ENCODE measurements at places on chromosomes 12 and 14. TPM values are rescaled to one million over a fixed set of nuclear protein-coding genes. Genes with fewer than 3 reads are reported as not detected.
A peak's percentile ranks its signal among the peaks of the same experiment; 100 is the strongest.

DNA sequence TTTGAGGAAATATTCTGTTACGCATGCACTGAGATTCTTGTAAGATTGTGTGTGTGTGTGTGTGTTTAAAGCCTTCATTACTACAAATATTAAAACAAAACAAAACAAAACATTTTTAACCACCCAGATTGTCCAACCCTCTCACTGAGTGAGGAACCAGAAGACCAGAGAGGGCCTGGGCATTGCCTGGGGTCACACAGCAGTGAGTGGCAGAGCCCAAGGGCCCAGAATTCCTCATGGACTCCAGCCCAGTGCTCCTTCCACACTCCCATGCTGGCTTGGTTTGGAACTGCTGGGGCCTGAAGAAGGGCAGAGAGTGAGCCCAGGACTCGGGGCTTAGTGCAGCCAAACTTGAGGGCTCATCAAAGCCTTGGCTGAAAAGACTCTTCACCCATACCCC, 1.6 kb upstream of the OTUB2 start:
- no peak for DNase-seq

DNA sequence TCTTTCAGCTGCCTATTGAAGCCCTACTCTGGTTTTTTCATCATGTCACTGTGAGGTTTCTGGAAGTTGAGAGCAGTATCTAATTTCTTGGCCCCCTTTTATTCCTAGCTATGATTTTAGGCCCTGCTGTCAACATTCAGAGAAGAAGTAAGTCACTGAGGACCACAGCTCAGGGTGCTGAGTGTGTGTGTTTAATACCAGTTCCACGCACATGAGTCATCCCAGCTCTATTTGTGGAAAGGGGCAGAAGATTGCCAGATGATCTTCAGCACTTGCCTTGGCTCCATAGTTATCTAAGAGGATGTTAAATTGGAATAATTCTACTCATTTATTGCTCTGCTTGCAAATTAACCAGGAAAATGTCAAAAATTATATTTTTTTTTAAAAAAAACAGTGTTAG, 65.5 kb upstream of the SLC38A4 start:
- DNase-seq: no peak

DNA sequence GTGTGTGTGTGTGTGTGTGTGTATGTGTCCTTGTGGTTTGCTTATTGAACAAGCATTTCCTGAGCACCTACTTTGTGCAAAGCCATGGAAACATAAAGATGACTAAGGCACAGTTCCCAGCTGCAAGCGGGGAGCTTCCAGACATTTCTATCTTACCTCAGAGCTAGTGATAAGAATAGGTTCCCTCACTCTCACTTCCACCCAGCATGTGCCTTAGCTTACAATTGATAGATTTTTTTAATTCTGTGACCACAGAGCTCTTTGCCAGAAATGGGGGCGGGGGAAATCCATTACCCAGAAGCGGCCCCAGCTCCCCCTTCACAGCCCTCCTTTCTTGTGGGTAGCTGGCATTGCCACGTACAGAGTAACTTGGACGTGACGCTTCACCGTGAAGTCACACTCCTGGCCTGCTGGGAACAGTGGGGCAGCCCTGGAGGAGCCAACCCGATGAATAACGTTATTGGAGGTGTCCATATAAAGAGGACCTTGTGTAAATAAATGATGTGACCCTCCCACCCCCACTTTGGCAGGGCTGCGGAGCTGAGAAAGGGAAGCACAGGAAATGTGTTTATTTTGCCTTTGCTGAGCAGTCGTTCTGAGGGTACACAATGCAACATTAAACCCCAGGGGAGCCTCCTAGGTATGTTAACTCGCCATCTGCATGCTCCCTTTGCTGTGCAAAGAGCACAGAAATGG, 238.9 kb downstream of the CHST11 start:
- DNase-seq: no peak

TAS2R14 gene
- total RNA-seq: 0.75 TPM

DNA sequence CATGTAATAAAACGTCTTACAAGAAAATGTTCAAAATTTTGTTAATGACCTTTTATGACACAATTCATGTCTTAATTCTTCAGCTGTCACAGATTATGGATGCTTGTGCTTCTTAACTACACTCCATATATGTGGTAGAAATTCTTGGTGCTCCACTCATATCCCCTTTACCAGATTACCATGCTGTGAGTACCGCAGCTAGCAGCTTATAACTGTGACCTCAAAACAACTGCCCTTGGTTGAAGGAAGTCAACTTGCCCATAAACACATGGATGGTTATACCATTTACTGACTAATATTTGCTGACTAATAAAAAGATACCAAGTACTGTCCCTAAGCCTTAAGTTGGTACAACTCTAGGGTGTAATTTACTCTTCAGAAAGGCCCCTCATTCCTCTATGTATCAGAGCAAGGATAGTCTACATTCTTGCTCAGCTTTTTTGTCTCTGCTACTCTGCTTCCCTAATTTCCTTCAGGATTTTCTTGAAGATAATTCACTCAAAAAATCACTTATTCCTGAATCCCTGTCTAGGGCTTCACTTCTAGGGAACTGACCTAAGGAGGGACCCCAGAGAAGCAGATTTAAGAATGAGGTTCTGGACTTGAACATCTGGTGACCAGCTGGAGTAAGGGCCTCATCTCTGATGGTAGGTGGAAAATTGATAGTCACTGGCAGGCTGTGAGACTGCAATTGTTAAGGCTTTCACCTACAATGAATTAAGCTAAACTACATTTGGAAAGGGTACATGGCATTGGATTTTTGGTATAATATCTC, 152.3 kb downstream of the SLC6A15 start:
- DNase-seq: no peak

- DNase-seq: no peak
These were observed 138.0 kb downstream of the ASCL4 start for GRCh38 chr12:107912421-107913004.

GRCh38 chr12:24952389-24952788, 3.5 kb upstream of the BCAT1 start:
- no peak for DNase-seq

- peak; percentile 76 for DNase-seq
These were observed 267.4 kb upstream of the HMGA2 start for GRCh38 chr12:65556676-65557437.

SLCO1B1 gene
- not detected for total RNA-seq

DNA sequence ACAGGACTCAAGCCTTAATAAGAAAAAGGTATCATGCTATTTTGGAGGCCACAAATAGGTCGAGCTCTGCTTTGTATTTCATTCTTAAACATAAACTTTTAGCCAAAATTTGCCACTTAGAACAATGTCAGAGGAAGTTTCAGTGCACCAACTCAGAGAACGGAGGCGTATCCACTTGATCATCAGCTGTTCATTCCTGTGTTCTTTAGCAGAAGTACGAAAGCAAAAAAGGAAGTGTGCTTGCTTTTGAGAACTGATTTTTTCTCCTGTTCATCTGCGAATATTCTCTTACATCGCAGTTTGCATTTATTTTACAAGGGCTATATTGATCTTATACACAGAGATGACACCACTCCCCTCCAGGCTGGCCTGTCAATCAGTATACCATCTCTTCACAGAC, 188.6 kb upstream of the SOX5 start:
- DNase-seq: no peak

- DNase-seq: no peak
These were observed 498.5 kb downstream of the NELL2 start for GRCh38 chr12:44377443-44378187.

BBS10 gene
- total RNA-seq: 10.2 TPM

KRT82 gene
- total RNA-seq: not detected

SRGAP1 gene
- total RNA-seq: 6.4 TPM

PTPRR gene
- 0.96 TPM for total RNA-seq

GRCh38 chr14:90091393-90091792, 29.6 kb downstream of the KCNK13 start:
- no peak for DNase-seq

GRCh38 chr12:128288357-128288756, 21.4 kb downstream of the TMEM132C start:
- no peak for DNase-seq

CD4 gene
- total RNA-seq: 2.9 TPM

DNA sequence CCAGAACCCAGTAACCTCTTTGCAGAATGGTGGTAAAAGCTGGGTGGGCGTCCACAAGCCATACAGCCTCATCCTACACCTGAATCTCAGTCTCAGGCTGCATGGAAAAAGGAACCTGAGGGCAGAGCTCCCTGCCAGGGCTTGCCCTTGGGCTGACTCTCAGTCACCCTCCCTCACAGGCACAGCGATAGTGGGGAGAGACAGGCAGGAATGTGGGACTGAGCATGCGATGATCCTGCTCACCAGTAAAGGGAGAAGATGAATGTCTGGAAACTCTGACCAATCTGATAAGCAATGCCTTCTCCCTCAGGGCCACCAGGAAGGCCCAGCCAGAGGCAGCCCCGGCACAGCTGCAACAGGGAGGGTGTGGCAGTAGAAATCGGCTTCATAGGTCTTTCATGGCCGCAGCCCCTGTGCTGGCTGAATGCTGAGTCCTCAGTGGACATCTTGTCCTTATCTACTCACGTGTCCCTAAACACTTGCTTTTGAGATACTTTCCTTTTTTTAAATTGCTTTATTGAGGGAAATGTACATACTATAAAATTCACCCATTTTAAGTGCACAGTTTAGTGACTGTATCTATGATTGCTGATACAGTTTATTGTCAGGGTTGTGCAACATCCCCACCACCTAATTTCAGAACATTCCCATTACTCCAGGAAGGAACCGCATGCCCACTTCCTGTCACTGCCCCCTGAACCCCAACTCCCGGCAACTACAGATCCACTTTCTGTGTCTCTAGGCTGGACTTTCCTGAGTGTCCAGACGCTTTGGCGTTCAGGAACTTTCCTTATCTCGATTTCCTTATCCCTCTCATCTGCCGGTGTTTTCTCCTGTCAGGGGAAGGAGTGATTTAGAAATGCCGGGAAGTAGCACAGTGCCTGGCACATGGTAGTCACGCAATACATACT, 258.1 kb downstream of the PCNX1 start:
- no peak for DNase-seq

- peak; percentile 38 for DNase-seq
These were observed 483.3 kb downstream of the ZFP36L1 start for GRCh38 chr14:68309616-68310015.

DNA sequence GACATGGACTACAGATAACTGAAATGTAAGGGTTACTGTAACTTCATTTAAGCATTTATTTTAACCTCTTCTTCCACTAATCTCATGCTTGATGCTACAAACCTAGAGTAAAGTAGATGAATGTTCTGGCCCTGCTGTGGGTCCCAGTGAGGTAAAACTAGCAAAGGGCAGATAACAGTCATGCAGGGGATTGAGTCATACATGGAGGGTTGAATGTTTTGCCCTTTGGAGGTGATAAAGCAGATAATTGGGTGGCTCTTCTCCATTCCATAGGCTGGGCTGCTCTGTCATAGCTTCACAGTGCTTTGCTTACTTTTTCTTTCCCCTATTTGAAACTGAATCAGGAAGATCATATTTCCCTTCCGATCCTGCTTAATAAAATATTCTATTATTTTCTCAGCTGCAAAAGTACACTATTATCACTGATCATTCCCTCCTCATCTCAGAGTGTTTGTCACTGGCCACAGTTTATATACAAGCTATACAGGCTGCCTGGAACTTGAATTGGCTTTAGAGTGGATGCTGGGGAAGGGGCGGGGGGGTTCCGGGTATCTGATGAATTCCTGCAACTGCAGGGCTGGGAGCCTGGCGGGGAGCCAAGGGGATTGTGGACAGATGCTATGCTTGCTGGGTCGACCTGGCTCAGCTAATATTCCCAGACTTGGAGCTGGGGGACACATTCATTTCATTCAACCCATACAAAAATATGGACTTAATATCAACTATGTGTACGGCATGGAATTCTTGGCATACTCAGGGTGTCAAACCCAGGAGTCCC, 235.1 kb downstream of the NRXN3 start:
- no peak for DNase-seq

DNA sequence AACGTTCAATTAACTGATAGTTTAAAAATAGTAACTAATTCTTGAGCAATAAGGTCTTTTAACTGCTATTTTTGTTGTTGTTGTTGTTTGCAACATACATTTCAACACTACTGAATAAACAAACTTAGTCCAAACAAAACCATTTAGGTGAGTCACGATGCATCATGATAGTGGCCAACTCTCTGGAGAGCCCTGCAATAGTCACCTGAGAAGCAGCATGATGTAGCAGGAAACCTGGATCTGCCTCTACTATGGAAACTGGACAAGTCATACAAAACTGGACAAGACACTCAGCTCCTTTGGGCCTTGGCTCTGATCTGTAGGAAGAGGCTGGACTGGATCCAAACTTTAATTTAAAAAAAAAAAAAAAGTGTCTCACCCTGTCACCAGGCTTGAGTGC, 117.3 kb downstream of the MED13L start:
- no peak for DNase-seq

DNA sequence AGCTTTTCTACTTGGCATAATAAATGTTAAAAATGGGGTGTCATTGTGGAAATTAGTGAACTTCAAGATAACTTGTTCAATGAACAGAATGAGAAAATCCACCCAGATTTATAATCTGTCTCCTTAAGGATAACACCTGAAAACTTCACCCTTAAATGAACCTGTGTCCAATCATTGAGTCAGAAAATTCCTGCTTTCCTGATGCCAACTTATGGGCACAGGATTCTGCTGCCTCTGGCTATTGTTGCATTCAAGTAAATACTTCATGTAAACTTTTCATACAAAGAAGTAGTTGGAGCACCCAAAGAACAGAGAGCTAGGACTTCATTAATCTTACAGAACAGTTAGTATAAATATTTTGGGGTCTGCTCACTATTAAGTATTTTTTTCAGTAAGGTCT, 98.9 kb upstream of the PLEKHA5 start:
- DNase-seq: no peak

GRCh38 chr14:21748869-21749303, 75.3 kb upstream of the OR4E1 start:
- DNase-seq: peak; percentile 7

TAPBPL gene
- 18.6 TPM for total RNA-seq

- DNase-seq: no peak
These were observed 1.9 kb downstream of the FOXN3 start for GRCh38 chr14:89415159-89415558.

GRCh38 chr12:107091989-107092641, 1.2 kb downstream of the CRY1 start:
- DNase-seq: no peak

GRCh38 chr14:32939254-32940065, 781 bp downstream of the NPAS3 start:
- DNase-seq: peak; percentile 82

ENDOU gene
- total RNA-seq: 0.15 TPM

FOXM1 gene
- 0.56 TPM for total RNA-seq

GRCh38 chr14:96154900-96155299, 49.7 kb upstream of the BDKRB2 start:
- DNase-seq: no peak

- DNase-seq: no peak
These were observed 144.5 kb downstream of the TGFB3 start for GRCh38 chr14:75837151-75837787.

DNA sequence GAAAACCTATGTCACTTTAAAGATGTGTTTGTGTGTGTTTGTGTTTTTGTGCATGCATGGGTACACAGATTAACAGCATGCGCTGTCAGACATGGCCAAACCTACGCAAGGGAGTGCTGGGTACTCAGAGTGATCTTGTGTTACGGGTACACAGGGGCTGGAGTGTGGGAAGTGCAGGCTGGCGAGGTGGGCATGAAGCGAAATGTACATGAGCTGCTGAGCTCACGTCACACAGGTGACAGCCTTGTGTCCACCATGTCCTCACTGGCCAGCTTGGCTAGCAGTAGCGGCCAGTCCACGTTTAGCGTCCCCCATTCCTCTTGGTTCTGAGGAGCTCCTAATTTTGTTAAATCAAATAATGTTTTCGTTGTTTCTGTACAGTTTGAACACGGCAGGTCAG, 979.7 kb upstream of the TMEM132C start:
- no peak for DNase-seq

MYL2 gene
- total RNA-seq: 10,671 TPM

PLBD1 gene
- 25.9 TPM for total RNA-seq

PLEKHG7 gene
- not detected for total RNA-seq

GRCh38 chr12:32039347-32039746, 67.3 kb upstream of the BICD1 start:
- peak; percentile 17 for DNase-seq

All from heart right ventricle (tissue), 16 donors.